HS-27A (cell line): ENCODE measurements at places on chromosomes 3 and 15.

DNA sequence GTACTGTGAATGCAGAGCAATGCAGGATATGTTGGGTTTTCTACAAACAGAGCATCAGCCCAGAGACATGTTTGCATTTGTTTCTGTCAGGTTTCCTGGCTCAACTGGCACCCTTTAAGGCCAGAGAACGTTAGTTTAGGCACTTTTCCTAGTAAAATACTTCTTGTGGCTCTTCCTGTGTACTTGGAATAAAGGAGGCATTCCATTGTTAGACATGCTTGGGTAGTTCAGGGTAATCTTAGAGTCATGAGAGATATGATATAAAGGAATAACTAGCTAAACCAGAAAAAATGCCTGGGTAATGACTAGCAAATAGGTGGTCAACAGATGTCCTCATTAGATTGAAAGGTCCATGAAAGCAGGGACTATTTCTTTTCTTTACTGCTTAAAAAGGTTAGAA, 60.4 kb upstream of the RBM5 start:
- DNase-seq, result no peak

- DNase-seq, result no peak
Measured at GRCh38 chr15:26166429-26166828, 303.3 kb upstream of the ATP10A start.

GRCh38 chr15:67110958-67111864, 45.8 kb downstream of the SMAD3 start:
- DNase-seq, result no peak

DNA sequence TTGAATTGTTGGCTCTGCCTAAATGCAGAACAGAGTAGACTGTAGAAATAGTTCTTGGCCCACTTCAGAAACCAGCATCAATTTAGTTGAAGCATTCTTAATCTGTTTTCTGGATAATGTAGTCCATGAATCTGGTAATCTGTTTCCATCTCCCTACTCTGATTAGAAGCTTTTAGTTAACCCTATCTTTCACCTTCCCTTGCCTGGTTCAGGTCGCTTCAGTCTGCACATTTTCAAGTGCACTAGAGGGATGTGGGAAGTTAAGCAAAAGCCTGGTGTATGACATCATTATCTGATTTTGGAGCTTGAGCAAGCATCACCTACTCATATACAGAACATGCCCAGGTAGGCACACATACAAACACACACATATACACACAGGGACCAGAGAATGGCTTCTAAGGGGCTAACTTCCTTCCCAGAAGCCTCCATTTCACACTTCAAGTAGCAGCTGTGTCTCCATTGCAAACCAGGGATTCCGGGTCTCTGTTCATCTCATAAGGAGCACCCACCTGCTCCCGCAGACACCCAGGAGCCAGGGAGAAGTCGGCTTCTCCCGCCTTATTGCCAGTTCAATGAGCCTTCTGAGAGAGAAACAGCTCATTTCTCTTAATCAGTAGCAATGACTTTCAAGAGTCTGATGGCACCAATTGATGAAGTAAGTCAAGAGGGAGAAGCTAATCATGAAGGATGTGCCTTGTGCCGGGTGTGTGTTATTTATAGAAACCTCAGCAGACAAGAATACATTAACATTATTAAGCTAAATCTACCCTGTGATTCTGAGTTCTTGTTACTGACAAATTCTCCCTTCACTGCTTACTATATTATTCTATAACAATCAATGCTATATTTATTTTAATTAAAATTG, 347.9 kb upstream of the STAC start:
- DNase-seq, result no peak

DNA sequence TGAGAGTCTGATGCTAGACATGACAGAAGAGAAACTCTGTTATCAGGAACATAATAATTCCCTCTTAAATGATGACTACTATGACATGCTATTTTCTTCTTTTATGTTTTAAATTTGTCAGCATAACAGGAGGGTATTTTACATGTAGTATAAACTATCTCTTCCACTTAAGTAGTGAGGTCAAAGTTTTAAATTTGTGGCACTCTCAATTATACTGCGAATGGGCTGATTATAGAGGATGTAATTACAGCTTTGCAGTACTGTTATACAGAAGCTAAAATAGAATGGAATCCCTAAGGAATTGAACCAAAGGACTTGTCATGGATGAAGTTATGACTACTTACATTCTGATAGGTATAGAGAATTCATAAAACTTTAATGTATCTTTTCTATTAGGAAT, 34.3 kb downstream of the CMSS1 start:
- DNase-seq, result no peak

- DNase-seq, result peak; percentile 26
Measured at GRCh38 chr3:122974764-122975162, 52.8 kb downstream of the SEMA5B start.

DNA sequence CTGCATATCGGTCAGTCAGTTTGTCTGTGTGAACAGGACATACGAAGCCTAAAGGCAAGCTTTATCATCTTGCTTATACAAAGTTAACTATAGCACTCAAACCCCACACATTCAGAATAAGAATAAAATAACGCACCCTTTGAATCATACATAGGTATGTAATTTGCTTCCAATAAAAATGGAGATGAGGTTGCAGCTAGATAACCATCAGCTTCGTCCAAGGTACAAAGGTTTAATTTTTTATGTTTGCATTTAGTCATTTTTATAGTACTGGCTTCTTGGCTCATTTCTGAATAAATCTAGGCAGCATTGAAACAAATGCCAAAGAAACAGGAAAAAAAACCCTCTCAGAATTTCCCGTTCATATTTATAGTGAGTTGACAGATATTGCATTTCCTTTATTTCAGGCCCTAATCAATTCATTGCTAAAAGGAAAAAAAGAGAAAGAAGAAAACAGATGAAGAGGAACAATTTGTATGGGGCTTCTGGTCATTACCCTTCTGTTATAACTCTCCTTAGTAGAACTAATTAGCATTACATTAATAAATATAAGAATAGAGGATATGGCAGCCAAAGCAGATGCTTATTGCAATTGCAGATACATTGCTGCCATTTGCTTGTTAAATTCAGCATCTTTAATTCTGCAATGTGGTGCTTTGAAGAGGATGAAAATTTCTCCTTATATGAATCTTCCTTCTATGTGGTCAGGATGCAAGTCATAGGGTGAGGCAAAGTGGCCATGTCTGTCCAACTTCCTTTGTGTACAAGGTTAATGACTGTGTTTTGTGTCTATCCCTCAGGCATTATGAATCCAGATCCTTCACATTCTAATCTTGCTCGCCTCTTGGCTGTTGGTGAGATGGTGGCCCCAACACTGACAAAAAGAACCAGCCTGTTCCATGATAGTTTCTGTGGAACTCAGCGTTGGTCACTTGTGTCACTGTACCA, 550.0 kb downstream of the AGBL1 start:
- DNase-seq, result no peak

DNA sequence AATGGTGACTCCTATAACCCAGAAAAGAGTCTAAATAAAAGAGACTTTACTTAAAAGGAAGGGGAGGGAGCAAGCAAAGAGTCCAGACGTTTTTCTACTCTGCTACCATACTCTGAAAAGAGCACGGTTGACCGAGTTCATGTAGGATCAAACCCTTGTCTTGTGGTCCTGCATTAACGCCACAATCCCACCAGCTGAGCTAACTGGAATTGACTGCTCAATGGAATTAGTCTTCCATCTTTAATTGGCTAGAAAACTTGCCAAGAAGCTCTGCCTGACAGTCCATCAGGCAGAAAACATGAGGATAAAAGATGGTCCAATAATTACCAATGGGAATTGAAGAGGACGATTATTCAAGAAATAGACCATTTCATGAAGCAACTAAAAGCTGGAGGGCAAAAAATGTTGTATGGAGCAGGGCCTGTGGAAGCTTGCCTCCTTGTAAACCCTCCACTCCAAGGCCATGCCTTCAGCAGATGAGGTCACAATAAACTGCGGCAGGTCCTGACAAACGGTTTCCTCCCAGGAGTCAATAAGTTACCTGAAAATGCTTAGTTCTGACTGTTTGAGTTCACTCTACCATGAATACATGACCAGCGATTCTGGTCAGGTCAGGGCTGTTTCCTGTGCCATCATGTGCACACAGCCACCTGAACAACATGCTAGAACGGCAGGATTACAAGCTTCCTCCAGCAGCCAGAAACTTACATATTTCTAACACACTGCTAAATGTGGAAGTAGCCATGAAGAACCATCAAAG, 35.6 kb upstream of the ARHGEF3 start:
- DNase-seq, result no peak

GRCh38 chr3:7205962-7206361, 345.0 kb downstream of the GRM7 start:
- no peak for DNase-seq

DNA sequence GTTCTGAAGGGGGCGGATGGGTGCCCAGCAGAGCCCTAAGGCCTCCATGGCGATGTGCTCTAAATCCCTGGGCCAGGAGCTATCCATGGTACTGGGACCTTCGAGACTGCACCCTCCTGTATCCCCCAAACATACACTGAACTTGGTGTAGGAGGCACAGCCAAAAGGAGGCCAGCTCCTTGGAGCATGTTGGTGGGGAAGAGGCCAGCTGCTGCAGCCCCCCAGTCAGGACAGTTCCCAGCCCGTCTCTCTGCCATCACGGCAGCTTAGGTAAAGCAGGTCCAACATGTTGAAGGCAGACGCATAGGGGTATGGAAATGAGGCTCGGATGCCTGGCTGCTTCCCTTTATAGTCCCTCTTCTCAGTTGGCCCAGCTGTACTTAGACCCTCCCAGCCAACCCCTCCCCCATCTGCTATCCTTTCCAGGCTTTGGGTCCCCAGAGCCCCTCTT, 1.8 kb downstream of the CAMKV start:
- no peak for DNase-seq

DNA sequence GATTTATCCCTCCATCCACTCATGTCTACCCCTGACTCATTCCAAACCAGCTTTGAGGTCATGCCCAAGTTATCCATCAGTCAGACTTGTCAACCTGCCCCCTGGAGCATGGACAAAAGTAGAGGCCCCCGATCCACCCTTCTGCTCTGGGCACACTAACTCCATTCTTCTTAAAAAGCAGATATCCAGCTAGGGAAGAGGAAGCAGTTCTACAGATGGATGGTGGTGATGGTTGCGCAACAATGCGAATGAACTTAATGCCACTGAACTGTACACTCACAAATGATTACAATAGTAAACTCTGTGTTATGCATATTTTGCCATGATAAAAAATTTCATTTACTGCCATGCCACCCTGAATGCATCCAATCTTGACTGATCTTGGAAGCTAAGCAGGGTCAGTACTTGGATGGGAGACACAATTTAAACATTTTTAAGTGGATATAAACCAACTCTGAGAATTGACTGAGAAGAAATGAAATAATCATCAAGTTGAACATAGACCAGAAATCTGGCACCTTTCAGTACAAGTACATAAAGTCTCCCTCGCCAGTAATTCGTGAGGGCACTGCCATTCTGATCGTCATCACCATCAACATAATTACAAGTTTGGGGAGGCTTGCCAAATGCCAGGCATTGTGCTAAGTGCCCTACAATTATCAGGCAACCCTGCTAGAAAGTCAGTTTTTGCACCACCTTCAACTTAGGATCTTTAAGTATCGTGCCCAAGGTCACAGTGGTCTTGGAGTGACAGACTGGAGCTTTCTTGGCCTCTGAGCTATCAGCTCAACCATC, 124.8 kb downstream of the ATP10A start:
- no peak for DNase-seq

DNA sequence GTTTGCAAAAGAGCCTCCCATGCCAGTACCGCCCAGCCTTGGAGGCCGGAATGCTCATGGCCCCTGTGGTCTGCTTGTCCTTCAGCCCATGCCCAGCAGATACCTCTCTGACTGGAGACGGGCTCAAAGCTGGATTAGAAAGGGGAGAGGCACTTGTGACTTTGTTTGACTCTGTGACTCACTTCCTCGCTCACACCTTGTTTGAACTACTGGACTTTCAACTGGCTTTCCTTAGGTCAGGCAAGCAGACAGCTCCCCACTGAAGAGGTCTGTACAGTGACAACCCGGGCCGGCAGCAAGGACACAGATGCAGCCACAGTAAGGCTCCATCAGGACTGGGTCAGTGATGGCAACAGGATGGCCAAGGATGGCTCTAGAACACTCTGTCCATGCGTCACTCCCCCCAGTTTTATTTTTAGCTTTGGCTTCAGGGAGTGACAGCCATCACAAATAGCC, 98.6 kb upstream of the ABHD17C start:
- no peak for DNase-seq

DNA sequence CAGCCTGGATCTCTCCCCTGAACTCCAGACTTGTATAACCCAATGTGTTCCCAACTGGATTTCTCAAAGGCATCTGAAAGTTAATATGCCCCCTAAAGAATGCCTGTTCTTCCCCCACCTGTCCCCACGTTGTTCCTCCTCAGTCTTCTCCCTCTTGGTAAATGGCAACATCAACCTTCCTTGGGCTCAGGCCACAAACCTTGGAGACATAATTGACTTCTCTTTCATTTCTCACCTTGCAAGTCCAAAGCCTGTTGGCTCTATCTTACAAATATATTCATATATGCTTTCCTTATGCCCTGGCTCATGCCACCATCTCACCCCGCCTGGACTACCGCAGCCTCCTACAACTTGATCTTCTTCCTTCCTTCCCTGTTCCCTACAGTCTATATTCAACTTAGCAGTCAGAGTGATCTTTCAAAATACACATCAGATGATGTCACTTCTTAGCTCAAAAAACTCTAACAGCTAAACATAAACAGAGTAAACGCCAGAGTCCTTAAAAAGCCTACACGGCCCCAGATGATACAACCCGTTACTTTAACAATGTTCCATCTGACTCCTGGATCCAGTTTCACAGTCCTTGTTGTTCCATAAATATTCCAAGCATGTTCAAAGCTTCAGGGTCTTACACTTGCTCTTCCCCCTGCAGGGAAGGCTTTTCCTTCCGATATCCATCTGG, 66.2 kb downstream of the ETV5 start:
- DNase-seq, result no peak

- no peak for DNase-seq
Measured at GRCh38 chr3:53677413-53677812, 168.8 kb downstream of the CHDH start.
